SK-N-MC (cell line): ENCODE measurements at places on chromosomes 5 and 9.

DNA sequence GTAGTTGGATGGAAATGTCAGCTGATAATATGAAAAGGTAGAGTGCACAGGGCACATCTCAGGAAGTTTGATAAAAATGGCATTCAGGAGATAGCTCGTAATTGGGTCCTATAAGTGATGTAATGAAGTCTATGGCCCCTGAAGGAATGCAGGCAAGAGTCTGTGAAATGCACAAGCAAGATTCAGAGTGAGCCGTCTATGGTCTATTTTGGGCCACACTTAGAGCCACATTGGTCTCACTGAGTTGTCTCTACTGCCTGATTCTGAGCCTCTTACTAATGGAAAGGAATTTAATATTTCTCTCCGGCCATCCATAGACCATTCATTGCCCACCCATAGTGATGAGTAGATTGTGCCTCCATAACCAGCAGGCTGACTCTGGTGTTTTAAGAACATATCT, 111.3 kb upstream of the KCNN2 start:
- no peak for DNase-seq

GRCh38 chr5:67648201-67648671, 451.6 kb upstream of the CD180 start:
- peak; percentile 39 for DNase-seq

GRCh38 chr9:87516926-87517290, 19.2 kb downstream of the DAPK1 start:
- no peak for DNase-seq

GRCh38 chr5:107894361-107894760, 223.6 kb upstream of the EFNA5 start:
- DNase-seq, result no peak

GRCh38 chr5:122532035-122532434, 220.0 kb downstream of the SNCAIP start:
- DNase-seq, result no peak

GRCh38 chr9:123643518-123643917, 286.4 kb downstream of the DENND1A start:
- no peak for DNase-seq

DNA sequence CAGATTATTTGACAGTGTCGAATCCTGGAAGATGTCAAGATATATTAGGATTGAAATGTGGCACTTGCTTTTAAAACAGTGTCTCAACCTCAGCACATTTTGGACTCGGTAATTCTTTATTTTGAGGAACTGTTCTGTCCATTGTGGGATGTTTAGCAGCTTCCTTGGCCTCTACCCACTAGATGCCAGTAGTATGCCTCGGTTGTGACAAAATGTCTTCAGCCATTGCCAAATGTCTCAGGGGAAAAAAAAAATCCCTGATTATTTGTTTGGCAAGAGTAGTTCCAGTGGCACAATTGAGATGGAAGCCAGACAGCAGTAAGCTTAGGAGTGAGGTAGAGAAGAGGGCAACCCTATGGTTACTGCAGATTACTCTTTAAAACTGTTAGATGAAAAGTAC, 694.5 kb upstream of the RIOK2 start:
- no peak for DNase-seq

DNA sequence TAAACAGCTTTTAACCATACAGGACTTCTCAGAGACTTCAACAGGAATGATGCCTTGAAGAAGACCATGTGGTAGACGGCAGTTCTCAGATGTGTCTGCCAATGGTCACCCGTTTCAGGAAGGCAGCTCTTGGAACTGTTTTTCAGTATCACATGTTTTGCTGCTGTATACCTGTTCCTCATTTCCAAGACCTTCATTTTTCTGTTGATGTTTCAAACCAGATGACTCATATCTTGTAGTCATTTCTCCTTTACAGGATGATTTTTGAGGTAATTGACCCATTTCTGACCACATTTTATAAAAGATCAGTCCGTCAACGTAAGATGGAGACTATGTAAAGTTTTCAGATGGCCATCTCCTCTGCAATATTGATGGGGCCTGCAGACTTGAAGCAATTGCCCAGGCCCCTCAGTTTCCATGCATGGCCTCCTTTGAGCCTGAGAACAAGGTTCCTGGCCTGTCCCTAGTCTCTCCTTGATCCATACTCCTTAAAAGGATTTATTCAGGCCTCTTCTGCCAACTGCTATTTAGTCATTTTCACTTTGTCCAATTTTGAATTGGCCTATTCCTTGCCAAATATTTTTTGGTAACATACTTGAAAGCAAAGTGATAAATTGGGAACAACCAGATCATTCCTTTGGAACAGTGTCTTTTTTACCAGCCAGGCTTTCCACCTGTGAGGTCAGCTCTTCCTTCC, 128.6 kb downstream of the PDZD2 start:
- DNase-seq, result no peak

GRCh38 chr5:72518001-72518683, 10.9 kb upstream of the ZNF366 start:
- DNase-seq, result no peak

DNA sequence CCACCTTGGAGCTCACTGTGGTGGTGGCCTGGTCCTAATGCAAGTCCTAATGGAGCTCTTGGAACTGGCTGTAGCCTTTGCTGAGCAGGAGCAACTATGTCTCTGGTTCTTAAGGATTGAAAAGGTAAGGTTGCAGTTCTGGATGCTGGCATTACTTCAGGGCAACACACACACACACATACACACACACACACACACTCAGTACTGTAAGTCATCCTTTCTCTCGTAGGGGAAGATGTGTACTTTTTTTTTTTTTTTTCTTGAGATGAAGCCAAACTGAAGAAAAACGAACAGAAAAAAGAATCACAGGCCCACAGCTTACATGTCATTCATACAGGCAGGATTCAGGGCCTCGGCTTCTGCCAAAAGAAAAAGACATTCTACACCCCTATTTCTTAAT, 81.1 kb upstream of the RPS23 start:
- DNase-seq, result no peak

DNA sequence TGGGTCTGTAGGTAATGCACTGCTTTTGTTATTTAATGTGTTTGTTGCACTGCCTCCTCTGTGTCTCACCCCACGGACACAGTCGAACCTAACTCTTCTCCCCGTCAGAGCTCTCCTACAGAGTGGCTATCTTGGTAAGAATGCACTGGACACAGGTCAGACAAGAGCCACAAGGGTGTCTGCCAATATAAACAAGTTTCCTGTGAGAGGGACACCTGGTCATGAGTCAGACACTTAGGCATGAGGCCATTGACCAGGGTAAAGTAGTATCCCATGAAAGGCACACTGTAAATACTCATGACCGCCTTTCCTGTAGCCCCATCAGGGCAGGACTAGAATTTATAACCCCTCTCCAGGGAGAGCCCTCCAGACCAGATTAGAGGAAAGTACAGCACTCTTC, 115.5 kb downstream of the SLC12A2 start:
- DNase-seq, result no peak

GRCh38 chr5:78879516-78879915, 105.6 kb downstream of the ARSB start:
- DNase-seq, result no peak

DNA sequence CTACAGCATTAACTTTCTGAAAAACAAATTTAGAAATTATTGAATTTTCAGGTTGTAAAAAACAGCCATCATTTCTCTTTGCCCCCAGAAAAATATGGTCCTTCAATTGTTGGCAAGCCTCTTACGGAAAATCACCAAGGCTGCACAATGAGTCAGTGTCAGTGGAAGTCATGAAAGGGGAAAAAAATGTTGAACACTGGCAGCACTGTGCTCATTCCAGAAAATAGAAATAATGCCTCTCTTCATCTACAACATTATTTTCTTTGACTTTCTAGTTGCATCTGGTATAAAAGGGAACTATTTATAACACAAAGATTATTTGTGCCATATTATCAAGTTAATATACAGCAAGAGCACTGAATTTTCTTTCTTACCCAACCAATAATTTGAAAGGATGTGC, 26.7 kb upstream of the STK32A start:
- no peak for DNase-seq

GRCh38 chr9:131671133-131671520, 68.7 kb downstream of the RAPGEF1 start:
- DNase-seq, result no peak

DNA sequence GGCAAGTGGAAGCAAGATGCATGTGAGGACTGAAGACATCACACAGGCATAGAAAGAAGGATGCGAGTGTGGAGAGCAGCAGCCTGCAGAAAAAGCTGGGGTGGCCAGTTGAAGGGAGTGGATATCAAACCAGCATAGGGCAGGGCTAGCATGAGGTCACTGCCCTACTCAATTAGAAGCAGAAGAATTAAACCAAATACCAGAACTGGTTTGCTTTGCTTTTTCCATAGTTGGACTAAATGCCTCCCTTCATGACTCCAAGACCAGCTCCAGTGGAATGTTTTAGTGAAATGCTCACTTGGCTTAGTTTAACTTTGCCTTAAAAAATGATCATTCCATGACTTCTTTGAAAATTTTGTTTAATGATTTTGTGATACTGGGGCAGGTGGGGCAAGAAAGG, 45.8 kb downstream of the TMEM167A start:
- DNase-seq, result no peak

- no peak for DNase-seq
These were observed 93.9 kb downstream of the YTHDC2 start for GRCh38 chr5:113607361-113607760.

- no peak for DNase-seq
These were observed 11.7 kb downstream of the CER1 start for GRCh38 chr9:14710804-14711203.

DNA sequence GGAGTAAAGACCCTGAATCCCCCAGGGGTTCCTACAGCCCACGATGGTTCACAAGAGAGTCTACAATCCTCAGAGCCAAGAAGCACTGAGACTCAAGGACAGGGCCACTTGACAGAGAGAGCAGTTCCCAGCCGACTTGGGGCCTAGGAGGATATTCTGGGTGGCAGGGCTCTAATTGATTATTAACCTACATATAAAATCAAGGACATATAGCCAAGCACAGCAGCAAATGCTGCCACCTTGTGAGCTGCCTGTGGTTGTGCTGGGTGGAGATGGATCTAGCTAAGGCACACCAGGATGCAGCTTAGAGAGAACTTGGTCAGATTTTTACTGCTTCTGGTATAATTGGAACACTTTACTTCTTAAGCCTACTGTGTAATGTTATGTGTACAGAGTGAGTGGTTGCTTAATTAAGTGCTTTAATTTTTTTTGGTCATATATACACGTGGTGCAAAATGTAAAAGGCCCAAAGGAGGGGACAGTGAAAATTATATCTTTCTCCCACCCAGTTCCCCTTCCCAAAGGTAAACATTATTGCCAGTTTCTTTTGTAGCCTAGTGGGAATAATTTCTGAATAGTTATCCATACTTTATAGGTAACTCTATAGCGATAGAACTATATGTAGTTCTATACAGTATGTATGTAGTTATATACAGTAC, 78.8 kb downstream of the F2RL2 start:
- no peak for DNase-seq

- no peak for DNase-seq
These were observed 98.9 kb downstream of the MAN2A1 start for GRCh38 chr5:109788596-109788995.

GRCh38 chr5:54024466-54024865, 285.9 kb downstream of the ARL15 start:
- DNase-seq, result no peak
